Stimulated activated CD8-positive, alpha-beta memory T cell treated with anti-CD3 and anti-CD28 coated beads, Interleukin-12 subunit alpha, Interleukin-12 subunit beta, amount 100 ng/mL, for 4 hours (primary cell): ENCODE measurements at places on chromosomes 1 and 21.

DNA sequence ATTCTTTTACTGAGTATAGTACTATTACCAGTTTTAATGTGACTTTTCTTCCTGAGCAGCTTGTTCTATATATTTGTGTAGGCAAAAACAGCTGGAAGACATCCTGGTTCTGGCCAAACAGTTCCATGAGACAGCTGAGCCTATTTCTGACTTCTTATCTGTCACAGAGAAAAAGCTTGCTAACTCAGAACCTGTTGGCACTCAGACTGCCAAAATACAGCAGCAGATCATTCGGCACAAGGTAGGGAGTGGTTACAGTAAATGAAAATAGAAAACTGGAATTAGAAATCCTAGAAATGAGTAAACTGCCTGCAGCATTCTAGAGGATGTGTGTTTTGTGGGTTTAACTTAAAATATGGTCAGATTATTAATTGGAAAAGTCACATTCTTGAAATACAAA lies 64.1 kb upstream of the BMP8A start:
- no peak for DNase-seq

DNA sequence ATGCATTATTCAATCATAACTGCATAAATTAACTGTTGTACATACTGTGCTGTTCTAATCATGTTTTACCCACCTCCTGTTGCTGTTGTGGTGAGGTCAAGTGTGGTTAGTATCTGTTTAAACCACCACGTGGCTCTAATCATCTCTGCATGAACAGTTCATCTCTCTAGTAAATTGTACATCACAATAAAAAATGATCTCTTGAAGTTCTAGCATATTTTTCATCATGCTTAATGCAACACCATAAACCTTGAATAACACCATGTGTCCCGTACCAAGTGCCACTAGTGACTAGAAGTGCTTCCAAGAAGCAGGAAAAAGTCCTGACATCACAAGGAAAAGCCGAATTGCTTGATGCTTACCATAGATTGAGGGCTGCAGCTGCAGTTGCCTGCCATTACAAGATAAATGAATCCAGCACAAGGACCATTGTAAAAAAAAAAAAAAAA lies 51.7 kb downstream of the SNRPE start:
- no peak for DNase-seq

GRCh38 chr1:102219463-102219862 lies 222.7 kb upstream of the OLFM3 start:
- DNase-seq = no peak

GRCh38 chr1:202871367-202871766 lies 17.6 kb downstream of the RABIF start:
- DNase-seq = no peak

GRCh38 chr21:31366825-31367224 lies 22.8 kb upstream of the TIAM1 start:
- no peak for DNase-seq

DNA sequence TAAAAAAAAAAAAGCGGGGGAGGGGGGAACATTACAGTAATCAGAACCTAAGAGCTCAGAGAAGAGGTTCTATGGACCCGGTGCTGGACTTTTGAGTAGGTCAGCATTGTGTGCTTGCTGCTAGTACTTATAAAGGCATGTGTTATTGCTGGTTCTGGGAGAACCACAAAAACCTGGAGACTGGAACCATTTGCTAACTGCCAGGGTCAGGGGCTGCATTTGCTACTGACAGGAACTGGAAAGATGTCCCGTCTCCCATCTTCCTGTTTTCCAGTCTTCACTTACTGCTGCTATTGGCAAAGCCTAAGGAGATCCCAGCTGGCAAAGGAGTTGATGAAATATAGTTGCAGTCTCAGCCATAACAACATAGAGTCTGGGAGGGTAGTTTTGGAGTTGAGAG lies 4.3 kb downstream of the RNF2 start:
- DNase-seq = no peak

- DNase-seq = no peak
Measured at GRCh38 chr1:41380979-41381691, 19.9 kb downstream of the FOXO6 start.

GRCh38 chr1:110107867-110108469 lies 4.3 kb upstream of the UBL4B start:
- no peak for DNase-seq

- no peak for DNase-seq
Measured at GRCh38 chr1:56548571-56548970, 30.8 kb downstream of the PLPP3 start.

- DNase-seq = no peak
Measured at GRCh38 chr1:69088571-69088970, 479.2 kb upstream of the LRRC7 start.

- DNase-seq = no peak
Measured at GRCh38 chr1:25889470-25889869, 14.0 kb upstream of the PAQR7 start.

DNA sequence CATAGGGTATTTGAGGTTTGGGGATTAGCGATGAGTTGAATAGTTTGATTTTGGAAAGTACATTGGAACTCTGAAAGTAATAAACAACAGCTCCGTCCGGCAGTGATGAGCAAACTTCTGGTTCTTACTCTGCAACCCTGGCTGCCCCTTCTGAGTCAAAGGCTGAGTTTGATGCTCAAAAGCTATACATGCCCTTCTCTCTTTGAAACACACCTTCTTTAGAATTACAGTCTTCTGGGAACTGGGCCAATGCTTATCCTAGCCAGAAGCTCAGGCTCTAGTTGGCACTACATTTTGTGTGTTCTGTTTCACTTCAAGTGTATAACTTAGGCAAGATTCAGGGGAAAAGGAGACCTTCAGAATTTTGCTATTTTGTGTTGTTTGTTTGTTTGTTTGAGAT lies 9.3 kb downstream of the AHCYL1 start:
- DNase-seq = no peak

DNA sequence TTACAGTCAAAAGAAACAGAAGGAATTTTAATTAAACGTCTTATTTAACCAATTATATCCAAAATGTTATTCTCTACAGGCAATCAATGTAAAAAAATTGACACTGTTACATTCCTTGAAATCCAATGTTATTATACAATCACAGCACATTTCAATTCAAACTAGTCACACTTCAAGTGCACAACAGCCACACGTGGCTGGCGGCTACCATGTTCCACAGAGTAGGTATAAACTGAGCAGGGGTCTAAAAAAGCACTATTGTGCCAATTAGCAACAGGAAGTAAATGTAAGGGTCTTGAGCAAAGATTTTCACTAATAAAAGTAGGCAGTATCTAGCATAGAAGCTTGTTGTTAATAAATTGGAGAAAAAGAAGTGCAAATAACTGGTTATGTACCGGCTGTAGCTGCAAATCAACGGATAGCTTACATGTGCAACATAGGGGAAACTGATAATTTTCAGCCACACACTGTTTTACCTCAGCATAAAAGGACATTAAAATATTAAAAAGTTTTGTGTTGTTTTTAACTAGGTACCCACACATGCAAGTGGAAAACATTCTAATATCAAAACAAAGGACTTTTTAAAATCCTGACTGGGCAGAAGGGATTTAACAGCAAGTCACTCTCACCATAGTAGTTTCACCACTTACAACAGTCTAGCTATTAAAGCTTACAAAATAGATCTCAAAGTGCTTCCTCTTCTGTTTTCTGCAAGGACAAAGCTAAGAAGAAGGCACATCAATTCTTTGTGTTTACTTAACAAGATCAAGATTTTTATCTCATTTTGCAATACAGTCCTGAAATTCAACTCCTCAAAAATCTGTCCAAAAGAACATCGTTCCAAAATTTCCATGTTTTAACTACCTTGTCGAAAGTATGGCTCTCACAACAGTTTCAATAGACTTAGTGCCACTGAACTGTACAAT lies 2.5 kb downstream of the CSDE1 start:
- DNase-seq = no peak

DNA sequence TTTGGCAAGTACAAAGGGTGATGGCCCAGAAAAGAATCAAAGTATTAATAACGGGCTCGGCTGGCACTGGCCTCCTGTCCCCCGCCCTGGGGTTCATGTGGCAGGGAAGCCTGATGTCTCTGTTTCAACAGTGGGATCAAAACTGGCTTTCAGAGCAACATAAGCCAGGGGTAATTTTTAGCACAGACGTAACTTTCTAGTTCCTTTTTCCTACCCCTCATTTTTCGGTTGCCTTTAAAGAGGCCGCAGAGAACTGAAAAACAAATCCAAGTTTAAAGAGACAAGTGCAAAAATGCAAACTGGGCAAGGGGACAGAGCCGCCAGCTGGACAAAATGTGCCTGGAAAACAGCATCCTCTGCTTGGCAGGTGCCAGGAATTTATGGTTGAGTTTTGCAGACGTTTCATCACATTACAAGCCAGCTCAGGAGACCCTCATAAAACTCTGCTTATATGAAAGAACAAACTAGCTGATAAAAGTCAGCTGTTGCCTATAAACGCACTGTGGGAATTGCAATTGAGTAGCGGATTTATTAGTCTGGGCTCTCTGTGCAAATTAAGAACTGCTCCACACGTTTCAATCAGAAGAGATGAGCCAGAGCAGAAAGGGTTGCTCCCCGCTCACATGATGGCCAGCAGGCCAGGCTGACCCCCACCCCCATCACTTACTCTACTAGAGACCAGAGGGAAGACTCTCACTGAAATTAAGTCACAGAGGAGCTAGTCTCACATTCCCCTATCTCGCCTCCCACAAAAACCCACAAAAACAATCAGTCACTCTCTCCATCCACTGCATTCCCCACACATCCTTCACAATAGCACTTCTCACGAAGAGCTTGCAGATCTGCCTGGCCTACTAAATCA lies 15.8 kb upstream of the CDCA8 start:
- DNase-seq = no peak

DNA sequence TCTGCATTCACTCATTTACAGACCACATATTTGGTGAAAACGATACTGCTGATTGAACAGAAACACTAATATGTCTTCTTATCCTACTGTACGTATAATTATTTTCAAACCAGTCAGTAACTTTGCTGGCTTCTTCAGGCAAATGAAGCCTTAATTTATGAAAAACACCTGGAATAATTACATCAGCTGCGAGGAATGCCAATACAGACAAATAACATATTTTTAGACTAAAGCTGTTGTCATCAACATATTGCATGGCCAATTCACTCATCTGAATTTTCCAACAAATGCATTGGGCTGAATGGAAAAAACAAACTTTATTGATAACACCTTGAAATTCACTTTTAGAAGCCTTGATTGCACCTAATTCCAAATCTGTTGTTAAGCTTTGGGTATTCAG lies 165.9 kb downstream of the HLX start:
- DNase-seq = no peak

DNA sequence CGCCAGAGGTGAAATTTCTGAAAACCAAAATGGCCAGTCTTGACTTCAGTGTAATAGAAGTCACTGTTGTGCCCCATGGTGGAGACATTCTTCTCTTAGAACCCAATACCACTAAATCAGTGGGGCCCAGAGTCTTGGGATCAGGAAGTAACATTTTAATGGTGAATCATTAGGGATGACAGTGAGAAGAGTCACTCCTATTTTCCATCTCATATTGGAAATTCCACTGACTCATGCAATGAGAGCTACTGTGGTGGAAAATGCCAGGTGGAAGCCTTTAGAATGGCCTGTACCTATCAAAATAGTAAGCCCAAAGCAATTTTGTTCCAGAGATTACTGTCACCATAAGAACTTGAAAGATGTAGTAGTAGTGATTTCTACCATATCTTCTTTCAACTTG lies 20.6 kb upstream of the PPM1J start:
- DNase-seq = no peak

DNA sequence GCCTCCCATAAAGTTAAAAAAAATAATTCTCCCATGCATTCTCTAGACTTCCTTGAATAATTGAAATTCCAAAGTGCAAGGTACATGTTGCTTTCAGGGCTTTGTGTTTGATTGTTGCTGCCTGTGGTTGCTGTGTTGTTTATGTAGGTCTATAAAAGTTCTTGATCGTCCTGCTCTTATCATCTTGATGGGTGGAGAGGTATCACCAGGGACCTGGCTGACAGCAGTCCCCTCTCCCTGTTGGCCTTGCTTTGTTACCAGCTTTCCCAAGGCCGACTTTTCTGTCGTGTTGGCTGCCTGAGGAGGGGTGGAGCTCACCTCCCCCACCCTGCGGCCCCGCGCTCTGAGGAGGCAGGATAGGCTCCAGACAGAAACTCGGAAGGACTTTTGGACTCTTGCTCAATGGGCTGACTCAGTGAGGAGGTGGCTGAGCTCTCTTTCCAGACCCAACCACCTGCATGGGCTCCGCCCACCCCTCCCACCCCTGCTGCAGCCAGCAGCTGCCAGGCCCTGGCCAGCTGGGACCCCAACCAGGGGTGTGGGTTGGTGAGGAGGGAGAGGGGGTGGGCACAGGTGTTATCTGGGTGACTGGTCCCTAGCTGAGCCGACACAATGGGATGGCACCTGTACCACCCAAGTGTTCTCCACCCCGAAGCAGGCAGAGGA lies 2.0 kb downstream of the INAVA start:
- DNase-seq = no peak

DNA sequence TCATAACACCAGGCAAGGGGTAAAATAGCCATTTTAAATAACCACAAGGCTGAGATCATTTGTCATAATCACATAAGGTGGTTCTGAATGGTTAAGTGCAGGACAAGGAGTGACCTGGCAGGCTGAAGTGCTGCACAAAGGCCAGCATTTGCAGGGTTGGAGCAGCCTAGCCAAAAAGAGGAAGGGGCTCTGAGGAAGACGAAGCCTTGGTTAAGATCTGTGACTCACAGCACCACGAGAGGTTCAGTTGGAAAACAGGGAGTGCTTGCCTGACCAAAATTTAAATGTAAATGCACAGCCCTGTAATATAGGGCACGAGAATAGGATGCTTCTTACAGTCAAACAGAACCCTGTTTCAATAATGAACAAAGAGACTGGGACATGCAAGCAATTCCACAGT lies 12.1 kb downstream of the ATP5PF start:
- no peak for DNase-seq

DNA sequence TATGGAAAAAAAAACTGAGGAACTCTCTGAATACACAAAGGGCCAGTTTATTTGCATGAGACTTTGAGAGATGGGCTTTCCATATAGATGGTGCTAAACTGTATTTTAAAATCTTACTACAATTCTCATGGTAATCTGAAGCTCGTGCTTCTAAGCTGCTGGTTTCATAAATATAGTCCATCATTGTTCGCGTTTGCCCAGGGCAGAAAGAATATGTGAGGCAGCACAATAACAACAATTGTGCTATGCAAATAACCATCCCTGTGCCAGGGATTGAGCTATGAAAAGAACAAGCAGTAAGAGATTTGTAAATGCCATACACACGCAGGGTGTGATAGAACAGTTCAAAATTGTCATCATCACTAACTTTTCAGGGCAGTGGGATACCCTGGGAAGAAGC lies 4.9 kb upstream of the EPS15 start:
- DNase-seq = no peak

DNA sequence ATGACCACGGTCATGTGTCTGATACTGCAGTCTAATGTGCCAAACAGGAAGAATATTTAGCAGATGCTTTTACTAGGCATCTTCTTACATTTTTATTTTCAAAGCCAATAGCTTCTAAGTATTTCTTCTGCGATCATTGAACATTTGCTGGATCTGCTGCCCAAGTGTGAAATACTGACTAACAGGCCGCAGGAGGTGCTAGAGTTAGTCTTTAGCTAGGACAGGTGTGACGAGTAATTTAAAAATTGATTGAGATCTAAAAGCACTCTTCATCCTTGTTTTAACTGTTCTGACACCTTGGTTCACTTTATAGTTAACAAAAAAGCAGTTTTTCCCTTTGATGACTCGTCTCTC lies 748 bp upstream of the FAM78B start:
- DNase-seq = no peak
